GM23248 (cell line): ENCODE measurements at places on chromosomes 6 and 20.
A peak's percentile ranks its signal among the peaks of the same experiment; 100 is the strongest.

GRCh38 chr20:20815711-20816455 is 103.4 kb upstream of the RALGAPA2 start:
- H3K27me3 ChIP-seq: 0 out of 2 replicates have a peak, but pooled peaks cover under 1% of the 10 kb centered on the region
- no peak overlapping the region for H3K4me3 ChIP-seq
- no peaks in the 10 kb centered on the region for H3K36me3 ChIP-seq

DNA sequence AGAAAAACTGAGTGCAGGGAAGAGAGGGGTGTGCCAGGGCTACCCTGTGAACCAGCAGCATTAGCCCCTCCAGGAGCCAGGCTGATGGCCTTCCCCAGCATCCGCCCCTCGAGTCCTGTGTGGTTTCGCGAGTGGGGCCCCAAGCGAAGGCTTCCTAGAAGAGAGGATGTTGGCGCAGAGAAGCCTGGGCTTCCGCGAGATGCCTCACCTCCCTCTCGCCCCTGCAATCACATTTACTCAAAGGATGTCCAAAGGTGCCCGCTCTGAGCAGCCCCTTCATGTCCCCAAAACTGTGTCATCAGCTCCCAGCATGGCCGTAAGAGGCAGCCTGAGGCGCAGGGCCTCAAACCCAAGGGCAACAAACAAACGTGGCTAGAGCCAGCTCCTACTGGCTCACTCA is 111.7 kb downstream of the PREX1 start:
- DNase-seq: no peak
- no peaks in the 10 kb centered on the region for H3K27me3 ChIP-seq
- H3K4me1 ChIP-seq: 0 out of 2 replicates have a peak, but pooled peaks cover 3% of the 10 kb centered on the region
- no peaks in the 10 kb centered on the region for H3K36me3 ChIP-seq
- no peak overlapping the region for H3K4me3 ChIP-seq
- H3K27ac ChIP-seq: no peak overlapping the region

DNA sequence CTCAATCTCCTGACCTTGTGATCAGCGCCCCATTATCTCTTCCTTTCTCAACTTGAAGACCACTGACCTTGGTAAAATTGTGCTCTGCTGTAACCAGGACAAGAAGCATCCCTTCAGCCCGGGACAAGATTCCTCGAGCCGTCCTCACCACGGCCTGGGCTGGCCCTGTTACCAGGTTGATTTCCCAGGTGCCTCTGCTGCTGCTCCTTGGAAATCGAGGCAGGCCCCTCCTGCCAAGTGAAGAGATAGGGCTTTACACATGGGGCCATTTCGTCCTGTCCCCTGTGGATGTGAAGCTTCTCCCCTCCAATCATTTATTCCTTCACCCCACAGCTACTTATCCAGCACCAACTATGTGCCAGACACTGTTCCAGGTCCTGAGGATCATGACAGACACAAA is 21.5 kb downstream of the RAB44 start:
- no peaks in the 10 kb centered on the region for H3K4me1 ChIP-seq
- H3K27me3 ChIP-seq: no peaks in the 10 kb centered on the region
- H3K36me3 ChIP-seq: no peaks in the 10 kb centered on the region
- H3K4me3 ChIP-seq: no peak overlapping the region
- H3K27ac ChIP-seq: no peak overlapping the region

DNA sequence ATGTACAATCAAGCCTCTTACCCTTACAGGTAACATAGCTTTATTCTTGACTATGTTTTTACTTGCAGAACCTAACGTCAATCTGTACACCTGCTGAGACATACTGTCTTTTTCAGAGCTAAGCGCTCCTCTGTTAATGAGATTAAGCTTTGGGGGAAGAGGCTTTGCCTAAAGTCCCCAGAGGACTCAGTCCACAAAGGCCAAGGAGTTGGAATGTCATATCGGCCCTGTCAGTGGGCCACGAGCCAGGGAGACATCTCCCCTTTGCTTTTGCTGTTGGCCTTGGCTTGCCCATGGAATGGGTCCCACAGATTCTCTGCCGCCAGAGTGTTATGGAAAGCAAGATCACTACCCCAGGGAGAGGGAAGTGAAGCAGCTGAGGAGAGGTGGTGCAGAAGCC is 64.1 kb upstream of the SOX4 start:
- no peak overlapping the region for H3K4me3 ChIP-seq
- no peaks in the 10 kb centered on the region for H3K36me3 ChIP-seq
- DNase-seq: no peak
- no peaks in the 10 kb centered on the region for H3K4me1 ChIP-seq
- no peak overlapping the region for H3K27ac ChIP-seq

GRCh38 chr20:682123-682522 is 6.5 kb upstream of the SCRT2 start:
- H3K36me3 ChIP-seq: no peaks in the 10 kb centered on the region
- no peaks in the 10 kb centered on the region for H3K4me1 ChIP-seq
- no peak overlapping the region for H3K4me3 ChIP-seq
- no peak for DNase-seq
- no peak overlapping the region for H3K27ac ChIP-seq

- H3K4me3 ChIP-seq: no peak overlapping the region
- H3K27me3 ChIP-seq: no peaks in the 10 kb centered on the region; the same call in 1 of the 2 replicates
- H3K4me1 ChIP-seq: no peaks in the 10 kb centered on the region
- no peaks in the 10 kb centered on the region for H3K36me3 ChIP-seq
Observed at GRCh38 chr20:52630138-52630537, 342.0 kb upstream of the TSHZ2 start.

GRCh38 chr20:20521736-20522135 is 153.8 kb downstream of the INSM1 start:
- no peaks in the 10 kb centered on the region for H3K27me3 ChIP-seq
- peaks cover 10% of the 10 kb centered on the region for H3K4me1 ChIP-seq
- no peak overlapping the region for H3K27ac ChIP-seq
- no peak overlapping the region for H3K4me3 ChIP-seq

GRCh38 chr6:5814901-5815300 is 191.8 kb downstream of the NRN1 start:
- H3K27ac ChIP-seq: no peak overlapping the region
- no peak overlapping the region for H3K4me3 ChIP-seq
- H3K36me3 ChIP-seq: no peaks in the 10 kb centered on the region
- H3K4me1 ChIP-seq: no peaks in the 10 kb centered on the region
- H3K27me3 ChIP-seq: no peaks in the 10 kb centered on the region

GRCh38 chr20:54100563-54100962 is 30.2 kb upstream of the BCAS1 start:
- no peaks in the 10 kb centered on the region for H3K36me3 ChIP-seq
- H3K27me3 ChIP-seq: no peaks in the 10 kb centered on the region
- H3K27ac ChIP-seq: no peak overlapping the region
- no peak overlapping the region for H3K4me3 ChIP-seq

- no peaks in the 10 kb centered on the region for H3K36me3 ChIP-seq
- peak within 1 kb of the TSS; percentile 91 for H3K4me3 ChIP-seq
- peaks cover 41% of the 10 kb centered on the region for H3K4me1 ChIP-seq
- no peaks in the 10 kb centered on the region for H3K27me3 ChIP-seq
Observed at GRCh38 chr6:30690403-30691207, at the start of gene NRM. Gene NRM, minus strand, starts transcription at chr6:30690984. Its CDS starts 10 bp downstream, at chr6:30690974.

DNA sequence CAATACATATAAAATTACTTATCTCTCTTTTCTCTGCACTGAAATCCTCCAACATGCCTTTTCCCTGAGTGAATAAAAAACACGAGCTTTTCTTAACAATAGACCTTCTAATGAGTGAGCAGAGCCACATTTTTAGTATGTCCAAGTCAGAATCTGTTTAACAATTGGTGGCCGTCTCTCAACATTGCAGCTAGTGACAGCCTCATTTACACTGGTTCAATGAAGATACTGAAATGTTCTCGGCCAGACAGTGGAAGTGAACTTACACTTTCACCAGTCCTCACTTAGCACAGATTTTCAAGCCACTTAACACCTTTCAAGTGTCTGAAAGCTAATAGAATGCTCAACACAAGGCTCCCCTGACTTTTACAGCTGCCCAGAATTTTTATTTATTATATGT is 767.1 kb downstream of the KIF16B start:
- H3K4me1 ChIP-seq: no peaks in the 10 kb centered on the region
- no peak overlapping the region for H3K4me3 ChIP-seq
- H3K27me3 ChIP-seq: no peaks in the 10 kb centered on the region
- no peak for DNase-seq
- H3K27ac ChIP-seq: no peak overlapping the region

DNA sequence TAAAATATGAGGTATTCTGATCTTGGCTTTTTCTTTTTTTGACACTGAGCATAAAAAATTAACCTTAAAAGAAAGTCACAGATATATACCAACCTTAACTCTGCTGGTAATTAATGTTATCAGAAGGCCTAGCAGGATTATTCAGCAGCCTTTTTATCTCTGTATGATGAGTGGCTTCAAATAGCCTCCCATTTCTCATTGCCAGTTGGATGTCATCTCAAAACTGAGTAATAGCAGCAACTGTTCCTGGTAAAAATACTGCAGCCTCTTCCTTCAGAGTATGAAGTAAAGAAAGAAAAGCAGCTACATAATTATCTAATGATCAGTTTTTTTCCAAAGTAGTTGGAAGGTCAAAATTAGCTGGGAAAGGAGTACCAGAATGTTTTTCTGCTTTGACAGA is 24.9 kb upstream of the HDGFL1 start:
- H3K27me3 ChIP-seq: no peaks in the 10 kb centered on the region
- H3K27ac ChIP-seq: no peak overlapping the region
- DNase-seq: no peak
- H3K36me3 ChIP-seq: no peaks in the 10 kb centered on the region

- no peaks in the 10 kb centered on the region for H3K36me3 ChIP-seq
- no peak overlapping the region for H3K27ac ChIP-seq
- H3K4me1 ChIP-seq: no peaks in the 10 kb centered on the region
Observed at GRCh38 chr6:129113637-129114036, 230.7 kb downstream of the LAMA2 start.

DNA sequence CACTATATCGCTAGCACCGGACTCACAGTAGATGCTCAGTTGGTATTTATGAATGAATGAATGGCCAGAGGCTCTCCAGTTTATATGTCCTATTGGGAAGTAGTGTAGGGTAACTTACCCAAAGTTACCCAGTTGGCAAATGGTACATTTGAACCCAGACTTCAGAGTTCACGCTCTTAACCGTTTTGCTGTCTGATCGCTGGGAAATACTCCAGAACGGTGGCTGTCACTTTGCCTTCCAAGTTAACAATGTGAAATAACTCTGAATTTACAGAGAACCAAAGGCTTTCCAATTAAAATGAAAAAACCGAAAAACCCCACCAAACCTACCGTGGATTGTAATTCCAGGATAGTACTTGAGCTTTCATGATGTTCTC is 1.6 kb downstream of the VAPB start:
- DNase-seq: no peak
- peak overlapping the region; percentile 89 for H3K4me3 ChIP-seq
- H3K27ac ChIP-seq: peak overlapping the region; percentile 25; the same call in 1 of the 2 replicates
- H3K4me1 ChIP-seq: peaks cover 31% of the 10 kb centered on the region
